G401 (cell line): ENCODE measurements at places on chromosomes 2 and 18. TPM values are rescaled to one million over a fixed set of nuclear protein-coding genes. Genes with fewer than 3 reads are reported as not detected.

Gene ABCG5
- not detected in 2 replicates for total RNA-seq

Gene DHX57
- 35.8 and 38.1 TPM in 2 replicates for total RNA-seq

Gene GNLY
- not detected in 2 replicates for total RNA-seq

Gene POTEC
- total RNA-seq, result not detected in 2 replicates

GRCh38 chr2:170307555-170308351 lies 129.8 kb downstream of the MYO3B start:
- DNase-seq, result no peak

- no peak for DNase-seq
Measured at GRCh38 chr2:14700753-14701152, 68.2 kb downstream of the LRATD1 start.

- no peak for DNase-seq
Measured at GRCh38 chr2:168194784-168195522, 52.4 kb downstream of the STK39 start.

DNA sequence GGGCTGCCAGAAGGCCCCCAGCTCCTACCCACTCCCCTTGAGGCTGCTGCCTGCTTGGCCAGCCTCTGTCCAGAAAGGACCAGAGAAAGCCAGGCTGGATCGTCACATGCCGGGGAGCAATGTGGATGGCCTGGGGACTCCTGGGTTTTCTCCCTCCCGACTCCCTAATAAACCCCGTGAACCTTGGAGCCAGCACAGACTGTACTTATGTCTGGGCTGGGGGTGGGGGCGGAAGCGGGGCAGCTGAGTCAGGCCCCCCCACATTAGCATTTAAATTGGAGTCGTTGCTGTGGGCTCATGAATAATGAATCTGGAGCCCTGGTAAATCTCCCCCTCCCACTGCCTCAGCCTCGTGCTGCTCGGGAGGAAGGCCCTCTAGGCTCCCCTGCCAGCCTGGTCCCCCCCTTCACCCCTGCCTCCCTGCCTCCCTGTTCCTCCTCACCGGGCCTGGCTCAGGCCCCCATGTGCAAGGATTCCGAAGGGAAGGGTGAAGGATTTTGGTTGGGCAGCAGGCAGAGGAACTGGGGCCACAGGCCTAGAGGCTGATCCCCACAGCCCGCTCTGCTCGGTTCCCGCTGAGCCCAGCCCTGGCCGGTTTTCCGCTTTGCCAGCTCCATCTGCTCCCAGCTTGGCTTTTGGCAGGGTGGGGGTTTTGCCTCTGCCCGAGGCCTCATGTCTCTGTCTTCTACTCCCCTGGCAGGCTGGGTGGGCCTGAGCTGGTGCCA lies 7.3 kb upstream of the ASIC4 start:
- DNase-seq, result peak; percentile 95

DNA sequence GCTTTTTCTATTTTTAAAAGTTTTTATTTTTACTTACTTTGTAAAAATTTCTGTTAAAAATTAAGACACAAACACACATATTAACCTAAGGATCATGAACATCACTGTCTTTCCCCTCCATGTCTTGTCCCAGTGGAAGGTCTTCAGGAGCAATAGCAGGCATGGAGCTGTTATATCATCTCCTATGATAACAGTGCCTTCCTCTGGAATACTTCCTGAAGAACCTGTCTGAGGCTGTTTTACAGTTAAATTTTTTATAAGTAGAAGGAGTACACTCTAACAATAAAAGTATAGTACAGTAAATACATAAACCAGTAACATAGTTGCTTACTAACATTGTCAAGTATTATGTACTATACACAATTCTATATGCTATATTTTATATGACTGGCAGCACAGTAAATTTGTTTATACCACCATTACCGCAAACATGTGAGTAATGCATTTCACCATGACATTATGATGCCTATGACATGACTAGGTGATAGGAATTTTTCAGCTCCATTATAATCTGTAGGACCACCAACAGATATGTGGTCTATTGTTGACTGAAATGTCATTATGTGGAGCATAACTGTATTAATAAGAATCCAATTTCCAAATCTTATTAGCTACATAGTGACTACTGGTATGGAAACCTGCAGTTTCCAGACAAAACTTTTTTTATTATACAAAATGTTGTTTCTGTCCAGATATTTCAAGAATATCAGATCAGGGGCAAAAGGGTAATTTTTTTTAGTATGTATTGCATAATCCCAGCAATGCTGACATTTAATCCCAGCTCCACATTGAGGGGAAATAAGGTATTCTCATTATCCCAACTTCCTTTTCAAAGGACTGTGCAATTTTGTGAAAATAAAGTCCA lies 337.2 kb upstream of the SLC39A10 start:
- no peak for DNase-seq

DNA sequence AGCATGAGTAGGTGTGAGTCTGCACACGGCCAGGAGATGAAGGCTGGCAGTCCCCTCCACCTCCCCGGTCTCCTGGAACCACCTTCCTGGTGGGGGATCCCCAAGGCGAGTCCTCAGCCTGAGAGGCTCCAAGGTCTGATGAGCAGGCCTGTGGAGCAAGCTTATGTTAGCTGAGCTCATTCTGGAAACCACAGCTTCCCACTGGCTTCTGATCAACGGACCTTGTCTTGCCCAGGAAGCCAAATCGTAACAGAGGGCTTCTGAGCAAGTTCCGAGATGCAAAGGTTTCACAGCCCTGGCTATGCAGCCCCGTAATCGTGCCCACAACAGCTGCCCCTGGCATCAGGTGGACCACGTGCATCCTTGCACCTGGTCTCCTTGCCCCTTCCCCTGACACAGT lies 28.8 kb upstream of the GPR55 start:
- no peak for DNase-seq
